ENCODE measurements at places on chromosomes 16 and 17. TPM values are rescaled to one million over a fixed set of nuclear protein-coding genes. Genes with fewer than 3 reads are reported as not detected.

The SMTNL2 gene
- polyA plus RNA-seq, result not detected

The ADAT1 gene
- polyA plus RNA-seq, result 18.5 TPM

The RANBP10 gene
- 5.3 TPM for polyA plus RNA-seq

The KRTAP4-6 gene
- not detected for polyA plus RNA-seq

The ARHGAP44 gene
- 1.6 TPM for polyA plus RNA-seq

The KRT23 gene
- 0.75 TPM for polyA plus RNA-seq

The KRTAP2-3 gene
- 1.2 TPM for polyA plus RNA-seq

The FOXL1 gene
- polyA plus RNA-seq, result 0.31 TPM

The SLC35G6 gene
- not detected for polyA plus RNA-seq

The WDR81 gene
- 10.3 TPM for polyA plus RNA-seq

The ICAM2 gene
- polyA plus RNA-seq, result 0.46 TPM

The SOX9 gene
- 29.1 TPM for polyA plus RNA-seq

The RSAD1 gene
- 31.2 TPM for polyA plus RNA-seq

The TMEM204 gene
- polyA plus RNA-seq, result 4.8 TPM

The KRTAP1-1 gene
- polyA plus RNA-seq, result not detected

The SPNS2 gene
- polyA plus RNA-seq, result 0.47 TPM

The ARHGDIG gene
- polyA plus RNA-seq, result not detected

The EMP2 gene
- 31.7 TPM for polyA plus RNA-seq

The ARL5C gene
- not detected for polyA plus RNA-seq

The GPR139 gene
- polyA plus RNA-seq, result not detected

The TBC1D3C gene
- not detected for polyA plus RNA-seq

The GRAPL gene
- not detected for polyA plus RNA-seq

The TVP23A gene
- not detected for polyA plus RNA-seq

The TM4SF5 gene
- polyA plus RNA-seq, result not detected

The PYY gene
- 0.24 TPM for polyA plus RNA-seq

The TPPP3 gene
- polyA plus RNA-seq, result 0.07 TPM

The MT1H gene
- not detected for polyA plus RNA-seq

The G6PC1 gene
- not detected for polyA plus RNA-seq

The CDH8 gene
- not detected for polyA plus RNA-seq

The CA4 gene
- not detected for polyA plus RNA-seq

The MARVELD3 gene
- polyA plus RNA-seq, result 10.1 TPM

The TP53TG3 gene
- not detected for polyA plus RNA-seq

The AMDHD2 gene
- 17.5 TPM for polyA plus RNA-seq

The DBF4B gene
- 9.2 TPM for polyA plus RNA-seq

The MGAT5B gene
- 0.29 TPM for polyA plus RNA-seq

The LRRC37B gene
- 4.7 TPM for polyA plus RNA-seq

The PLA2G15 gene
- 9.3 TPM for polyA plus RNA-seq

The LHX1 gene
- 0.02 TPM for polyA plus RNA-seq

The NHLRC4 gene
- 0.10 TPM for polyA plus RNA-seq

The NPIPB12 gene
- polyA plus RNA-seq, result 16.2 TPM

The OR3A3 gene
- not detected for polyA plus RNA-seq

The NPIPB5 gene
- 12.9 TPM for polyA plus RNA-seq

The DGKE gene
- 2.0 TPM for polyA plus RNA-seq

The PRSS22 gene
- polyA plus RNA-seq, result 2.2 TPM

The MT3 gene
- not detected for polyA plus RNA-seq

The DBNDD1 gene
- polyA plus RNA-seq, result 2.4 TPM

The MMP28 gene
- 5.5 TPM for polyA plus RNA-seq

The NSF gene
- 7.2 TPM for polyA plus RNA-seq
